ENCODE measurements at places on chromosomes 2 and 18.

DNA sequence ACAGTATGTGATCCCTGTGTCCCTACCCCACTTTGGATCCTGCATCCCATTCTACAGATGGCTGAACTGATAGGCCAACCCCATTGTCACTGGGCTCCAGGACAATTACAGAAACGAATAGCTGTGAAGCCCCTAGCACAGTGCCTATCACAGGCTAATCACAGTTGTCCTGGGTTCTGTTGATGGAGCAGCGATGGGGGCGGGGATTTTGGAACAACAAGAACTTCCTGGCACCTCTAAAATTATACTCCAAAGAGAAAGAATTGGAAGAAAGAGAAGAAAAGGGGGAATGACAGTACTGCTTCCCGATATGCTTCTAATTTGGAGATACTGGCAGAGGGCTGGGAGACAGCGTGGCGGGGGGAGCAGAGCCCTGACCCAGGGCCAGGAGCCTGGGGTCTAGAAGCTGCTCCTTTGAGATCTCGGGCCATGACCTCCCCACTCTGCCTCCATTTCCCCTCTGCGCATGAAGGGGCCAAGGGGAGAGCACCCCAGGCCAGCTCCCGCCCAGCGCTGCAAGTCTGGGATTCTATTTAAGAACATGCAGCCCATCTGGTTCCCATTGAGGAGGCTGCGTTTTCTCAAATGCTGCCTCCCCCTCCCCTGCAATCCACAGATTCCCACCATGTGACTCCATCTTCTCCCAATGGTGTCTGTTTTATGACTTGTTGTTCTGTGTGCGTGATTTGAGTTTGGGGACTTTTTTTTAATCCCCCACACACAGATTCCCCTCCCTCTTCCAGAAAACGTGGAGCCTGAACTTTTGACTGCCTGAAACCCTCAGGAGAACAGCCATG is 202.7 kb downstream of the CYP26B1 start:
- DNase-seq: no peak

DNA sequence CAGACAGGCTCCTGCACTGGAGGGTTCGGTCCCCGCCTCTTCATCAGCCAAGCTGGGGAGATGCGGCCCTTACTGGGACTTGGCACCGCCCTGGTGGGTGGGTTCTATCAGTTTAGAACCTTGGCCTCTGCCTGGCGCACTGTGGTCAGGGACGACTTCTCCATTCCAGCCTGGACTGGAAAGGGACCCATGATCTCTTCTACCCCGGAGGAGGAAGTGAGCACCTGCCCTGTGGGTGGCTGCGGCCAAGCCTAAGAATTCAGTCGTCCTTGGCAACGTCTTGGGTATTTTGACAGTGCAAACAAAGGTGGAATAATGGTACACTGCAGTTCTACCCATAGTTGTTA is 106.9 kb upstream of the CD302 start:
- no peak for DNase-seq

DNA sequence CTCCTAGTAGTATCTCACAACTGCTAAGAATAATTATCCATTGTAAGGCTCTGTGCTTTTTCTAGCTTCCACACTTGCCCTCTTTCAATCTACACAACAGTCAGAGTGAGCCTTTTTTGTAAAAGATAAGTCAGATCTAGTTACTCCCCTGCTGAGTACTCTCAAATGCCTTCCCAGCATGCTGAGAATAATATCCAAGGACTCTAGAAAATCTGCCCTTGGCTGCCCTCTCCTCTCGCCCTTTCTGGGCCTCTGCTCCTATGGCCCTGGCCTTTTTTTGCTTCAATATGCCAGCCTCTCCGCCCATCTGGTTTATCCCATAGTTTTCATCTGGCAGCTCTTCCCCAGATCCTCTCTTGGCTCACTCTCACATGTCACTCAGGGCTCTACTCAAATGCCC is 455.9 kb upstream of the UBE2E3 start:
- no peak for DNase-seq

DNA sequence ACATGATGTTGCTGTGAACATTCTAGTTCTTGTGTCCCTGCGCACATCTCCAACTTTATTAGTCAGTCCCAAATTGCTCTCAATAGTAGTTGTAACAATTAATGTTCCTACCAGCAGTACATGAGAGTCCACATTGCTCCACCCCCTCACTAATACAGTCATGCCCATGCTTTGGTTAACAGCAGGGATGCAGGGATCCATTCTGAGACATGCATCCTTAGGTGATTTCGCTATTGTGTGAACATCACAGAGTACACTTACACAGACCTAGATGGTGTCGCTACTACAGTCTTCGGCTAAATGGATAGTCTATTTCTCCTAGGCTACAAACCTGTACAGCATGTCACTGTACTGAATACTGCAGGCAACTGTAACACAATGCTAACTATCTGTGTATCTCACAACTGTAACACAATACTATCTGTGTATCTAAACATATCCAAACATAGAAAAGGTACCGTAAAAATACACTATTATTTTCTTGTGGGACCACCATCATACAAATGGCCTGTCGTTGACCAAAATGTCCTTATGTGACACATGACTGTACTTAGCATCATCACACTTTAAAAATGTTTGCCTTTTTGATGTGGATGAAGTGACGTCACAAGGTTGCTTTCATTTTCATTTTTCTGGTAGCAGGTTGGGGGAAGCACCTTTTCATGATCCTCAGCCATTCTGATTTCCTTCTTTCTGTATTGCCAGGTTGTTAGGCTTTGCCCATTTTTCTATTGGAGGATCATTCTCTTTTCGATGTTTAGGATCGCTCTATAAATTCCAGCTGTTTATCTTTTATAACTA is 82.9 kb upstream of the RNF152 start:
- no peak for DNase-seq

GRCh38 chr18:44502790-44503189 is 177.9 kb upstream of the SETBP1 start:
- DNase-seq: no peak

DNA sequence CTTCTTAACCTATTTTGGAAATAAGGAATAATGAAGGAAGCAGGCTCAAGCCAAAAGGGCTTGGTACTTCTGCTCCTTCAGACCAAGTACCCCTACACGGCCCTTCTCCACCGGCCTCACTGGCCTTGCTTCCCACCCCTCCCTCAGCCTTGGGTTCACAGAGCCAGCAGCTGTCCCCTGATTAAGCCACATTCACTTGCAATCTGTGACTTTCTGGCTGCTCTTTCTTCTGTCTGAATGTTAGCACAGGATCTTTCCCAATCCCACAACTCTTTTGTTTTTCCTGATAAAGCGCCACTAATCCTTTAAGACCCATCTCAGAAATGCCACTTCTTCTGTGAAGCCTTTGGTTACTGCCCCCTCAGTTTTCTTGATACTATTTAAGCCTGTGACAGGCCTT is 52.4 kb downstream of the REEP1 start:
- no peak for DNase-seq

DNA sequence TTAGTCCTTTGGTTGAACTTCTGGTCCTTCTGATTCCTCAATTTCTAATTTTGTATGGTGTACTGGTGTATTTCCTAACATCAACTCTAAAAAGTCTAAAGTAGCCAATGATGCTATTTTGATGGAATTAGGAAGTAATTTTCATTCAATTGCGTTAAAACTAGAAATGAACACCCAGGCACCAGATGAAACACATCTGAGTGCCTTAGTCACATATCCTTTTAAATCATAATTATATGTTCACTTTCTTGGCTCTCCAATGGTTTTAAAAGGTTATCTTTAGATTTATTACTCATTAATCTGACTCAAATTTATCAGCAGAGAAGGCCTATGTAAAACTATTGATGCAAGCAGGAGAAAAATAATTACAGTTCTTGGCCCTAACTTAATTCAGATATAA is 119.7 kb downstream of the GAREM1 start:
- no peak for DNase-seq

DNA sequence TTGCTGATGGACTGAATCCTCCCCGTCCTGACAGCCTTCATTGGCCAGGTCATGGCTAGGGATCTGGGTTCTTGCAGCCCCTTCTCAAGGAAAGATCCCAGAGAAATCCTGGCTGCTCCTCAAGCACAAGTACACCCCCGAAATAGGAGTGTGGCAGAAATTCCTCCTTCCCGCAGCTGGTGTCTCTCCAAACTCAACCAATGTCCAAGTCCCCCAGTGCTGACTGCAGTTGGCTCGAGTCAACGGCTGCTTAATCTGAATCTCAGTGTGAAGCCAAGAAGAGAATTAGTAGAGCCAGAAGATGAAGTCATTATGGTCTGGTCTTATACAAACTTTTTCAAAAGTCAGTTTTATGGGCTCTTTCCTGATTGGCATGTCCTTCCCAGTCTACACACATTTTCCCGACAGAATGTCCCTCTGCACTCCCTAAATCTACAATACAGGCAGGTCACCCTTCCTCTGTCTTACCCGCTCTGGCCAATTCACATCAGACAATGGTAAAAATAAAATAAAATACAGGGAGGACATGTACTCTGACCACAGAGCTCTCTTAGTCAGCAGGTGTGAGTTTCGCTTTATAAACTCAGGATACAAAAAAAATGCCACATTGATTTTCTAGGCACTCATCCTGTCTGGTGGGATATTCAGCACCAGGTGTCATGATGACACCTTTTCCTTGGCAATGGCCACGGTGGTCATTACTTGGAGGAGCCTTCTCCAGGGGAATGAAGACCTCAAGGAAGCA is 76.9 kb upstream of the PAPOLG start:
- DNase-seq: no peak

DNA sequence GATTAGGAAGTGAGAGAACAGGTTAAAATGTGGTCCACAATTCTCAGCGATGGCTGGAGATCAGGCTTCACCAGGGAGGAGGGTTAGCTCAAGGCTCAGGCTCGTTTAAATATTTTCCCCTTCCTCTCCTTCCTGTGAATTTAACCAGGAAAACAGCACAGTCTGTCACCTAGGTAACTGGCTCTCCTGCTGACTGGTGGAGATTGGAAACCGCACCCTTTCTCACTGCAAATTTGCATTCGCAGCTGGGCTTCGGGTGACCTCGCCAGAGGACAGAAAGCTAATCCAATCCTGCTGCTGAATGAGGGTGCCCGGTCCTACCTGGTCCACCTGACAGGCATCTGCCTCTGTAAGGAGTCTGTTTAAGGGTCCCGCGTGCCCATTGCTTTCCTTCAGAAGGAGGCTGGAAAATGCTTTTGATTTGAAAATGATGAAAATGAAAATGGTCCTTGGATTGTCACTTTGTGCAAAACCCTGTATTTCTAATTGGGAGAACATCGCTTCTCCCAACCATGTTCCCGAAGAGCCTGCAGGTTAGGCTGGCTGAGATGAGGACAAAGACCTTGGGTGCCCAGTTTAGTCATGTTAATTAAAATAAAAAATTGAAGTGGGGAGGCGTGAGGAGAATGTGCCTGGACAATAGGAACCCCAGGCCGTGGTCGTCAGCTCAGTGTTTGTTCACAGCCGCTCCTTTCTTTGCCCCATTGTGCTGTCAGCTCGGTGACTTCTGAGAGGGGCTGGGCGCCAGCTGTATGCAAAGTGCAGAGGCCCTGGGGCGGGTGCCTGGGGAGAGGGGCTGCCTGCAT is 43.4 kb upstream of the MTCL1 start:
- DNase-seq: peak; percentile 62

GRCh38 chr2:12661489-12661888 is 55.2 kb upstream of the TRIB2 start:
- no peak for DNase-seq

- peak; percentile 72 for DNase-seq
These were observed 49.8 kb upstream of the LGALSL start for GRCh38 chr2:64404002-64404731.

DNA sequence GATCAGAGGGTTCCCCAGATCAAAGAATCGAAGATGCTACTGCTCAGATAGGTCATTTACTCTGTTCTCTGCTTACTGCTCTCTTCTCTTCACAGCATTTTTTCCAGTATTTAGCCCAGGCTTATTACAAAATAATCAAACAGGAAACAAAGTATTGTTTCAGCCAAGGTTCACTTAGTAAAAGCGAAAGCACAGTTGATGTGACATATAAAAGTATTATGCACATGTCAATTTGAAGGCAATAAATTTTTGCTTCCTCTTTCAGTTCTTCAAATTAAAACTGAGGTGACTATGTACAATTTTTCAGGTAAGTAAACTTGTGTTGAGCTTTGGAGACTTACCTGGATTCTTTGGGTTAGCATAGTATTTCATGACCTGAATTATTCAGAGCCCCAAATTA is 262.8 kb upstream of the CHST9 start:
- DNase-seq: no peak

DNA sequence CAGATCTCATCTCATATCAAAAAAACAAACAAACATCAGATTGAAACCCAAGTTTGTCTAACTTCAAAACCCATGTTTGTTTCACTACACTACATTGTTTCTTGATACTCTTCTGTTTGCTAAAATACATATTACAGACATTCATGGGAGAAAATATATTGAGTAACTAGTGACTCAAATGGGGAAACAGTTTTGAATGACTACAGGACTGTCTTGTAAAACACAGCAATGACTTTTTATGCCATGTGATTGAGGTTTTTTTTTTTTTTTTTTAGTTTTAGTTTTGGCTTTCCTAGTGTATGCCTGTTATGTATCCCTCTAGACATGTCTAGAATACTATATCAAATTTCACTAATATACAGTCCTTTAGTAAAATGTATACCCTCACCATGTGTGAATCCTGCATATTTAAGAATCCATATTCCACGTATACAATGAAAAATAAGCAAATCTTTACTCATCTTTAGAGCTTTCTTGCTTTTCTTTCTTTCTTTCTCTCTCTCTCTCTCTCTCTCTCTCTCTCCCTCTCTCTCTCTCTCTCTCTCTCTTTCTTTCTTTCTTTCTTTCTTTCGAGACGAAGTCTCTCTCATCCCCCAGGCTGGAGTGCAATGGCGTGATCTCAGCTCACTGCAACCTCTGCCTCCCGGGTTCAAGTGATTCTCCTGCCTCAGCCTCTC is 46.6 kb upstream of the SERTAD2 start:
- no peak for DNase-seq

DNA sequence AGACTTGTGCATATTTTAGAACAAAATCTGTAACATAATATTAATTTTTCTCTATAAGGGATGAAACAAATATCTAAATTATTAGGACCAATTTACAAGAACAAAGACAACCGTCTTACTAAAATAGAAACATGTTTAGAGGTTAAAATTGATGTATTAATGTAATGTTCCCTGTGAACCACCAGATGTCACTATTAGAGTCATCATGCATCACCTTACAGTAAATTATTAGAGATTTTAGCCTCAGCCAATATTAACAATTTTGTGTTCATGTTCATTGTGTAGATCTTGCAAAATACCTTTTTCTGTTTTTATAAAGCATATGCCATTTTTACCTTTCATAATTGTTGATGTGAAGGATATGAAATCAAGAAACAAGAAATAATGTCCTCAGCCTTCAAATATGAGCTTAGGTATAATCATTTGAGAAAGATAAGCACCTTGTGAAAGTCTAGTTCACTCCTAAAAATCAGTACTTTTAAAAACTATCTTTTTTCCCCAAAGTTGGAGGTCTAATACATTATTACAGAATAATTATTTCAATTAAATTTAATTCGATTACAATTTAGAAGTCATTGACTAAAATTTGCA is 344.3 kb upstream of the KCNH7 start:
- DNase-seq: no peak

DNA sequence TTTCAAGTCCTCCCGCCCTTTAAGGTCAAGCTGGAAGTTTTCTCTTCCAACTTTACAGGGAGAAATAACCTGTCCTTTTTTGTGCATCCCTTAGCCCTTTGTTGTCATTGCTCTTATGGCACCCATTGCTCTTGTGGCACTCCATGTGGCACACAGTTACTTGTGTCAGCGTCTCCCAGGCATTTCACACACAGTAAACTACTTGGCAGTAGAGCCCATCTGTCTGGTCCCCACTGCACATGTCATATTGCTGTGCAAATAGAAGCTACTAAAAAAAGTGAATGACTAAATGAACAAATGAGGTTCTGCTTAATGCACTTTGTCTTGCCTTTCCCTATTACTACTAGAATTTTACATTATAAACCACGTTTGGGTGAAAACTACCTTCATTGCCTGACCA is 149.3 kb downstream of the EML6 start:
- no peak for DNase-seq

Measured in urothelium cell line (cell line).